ENCODE measurements at places on chromosomes 16 and 17.

- no peak for DNase-seq
These were observed 8.4 kb downstream of the CDIPT start for GRCh38 chr16:29854520-29855100.

- DNase-seq = no peak
These were observed 12.0 kb upstream of the PNPO start for GRCh38 chr17:47929218-47930000.

GRCh38 chr16:66366433-66367299, at the start of gene CDH5:
CDH5 (plus strand) TSS chr16:66366691; CDS start chr16:66379338, 12,647 bp downstream.
- DNase-seq = no peak

DNA sequence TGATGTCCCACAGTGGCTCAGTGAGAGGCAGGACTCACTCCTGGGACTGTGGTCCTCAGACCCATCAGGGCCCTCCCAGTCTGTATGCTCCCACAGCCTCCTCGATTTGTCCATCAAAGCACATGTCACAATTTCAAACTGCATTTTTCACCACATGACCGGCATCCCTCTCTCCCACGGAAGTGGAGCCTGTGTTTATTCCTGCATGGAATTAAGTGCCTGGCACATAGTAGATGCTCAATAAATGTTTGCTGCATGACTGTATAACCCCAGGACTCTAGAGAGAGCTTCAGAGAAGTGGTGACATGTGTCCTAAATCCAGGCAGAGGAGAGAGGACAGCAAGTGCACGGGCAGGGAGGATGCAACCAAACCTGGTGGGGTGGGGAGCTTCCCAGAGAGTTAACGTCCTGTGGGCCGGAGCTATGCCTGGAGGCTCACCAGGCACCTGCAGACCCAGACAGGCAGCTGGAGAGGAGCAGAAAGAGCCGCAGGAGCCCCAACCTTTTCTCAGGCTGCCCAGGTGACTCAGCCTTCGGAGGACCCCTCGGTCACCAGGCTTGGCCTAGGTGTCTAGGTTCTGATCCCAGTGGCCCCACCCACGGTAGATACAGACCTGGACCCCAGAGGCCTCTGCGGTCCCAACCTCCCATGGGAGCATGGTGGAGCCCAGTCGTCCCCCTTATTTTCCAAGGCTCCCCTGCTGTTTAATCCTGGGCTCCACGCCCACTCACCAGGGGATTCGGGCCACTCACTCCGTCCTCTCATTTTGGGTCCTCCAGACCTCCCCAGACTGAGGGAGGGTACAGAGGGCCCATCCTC, 5.8 kb downstream of the CDH5 start:
- no peak for DNase-seq

- DNase-seq = no peak
These were observed 115.8 kb downstream of the MSI2 start for GRCh38 chr17:57372156-57372555.
